ENCODE measurements at places on chromosomes 4 and X. TPM values are rescaled to one million over a fixed set of nuclear protein-coding genes. Genes with fewer than 3 reads are reported as not detected.

The CYLC1 gene
- total RNA-seq = not detected

The LANCL3 gene
- total RNA-seq = 0.59 TPM

The PAGE5 gene
- total RNA-seq = not detected

The RS1 gene
- total RNA-seq = not detected

The VSIG4 gene
- total RNA-seq = not detected

The GLOD5 gene
- total RNA-seq = not detected

The BMPR1B gene
- 9.3 TPM for total RNA-seq

The SYNPO2 gene
- total RNA-seq = 22.9 TPM

The IL13RA1 gene
- total RNA-seq = 21.6 TPM

The DMRTC1B gene
- total RNA-seq = 1.9 TPM

- no peak for DNase-seq
Observed at GRCh38 chrX:116667346-116668134, 204.8 kb upstream of the CT83 start.

GRCh38 chr4:7285244-7286094, 93.1 kb downstream of the SORCS2 start:
- no peak for DNase-seq

GRCh38 chrX:107047622-107048021, 47.6 kb upstream of the MORC4 start:
- no peak for DNase-seq

DNA sequence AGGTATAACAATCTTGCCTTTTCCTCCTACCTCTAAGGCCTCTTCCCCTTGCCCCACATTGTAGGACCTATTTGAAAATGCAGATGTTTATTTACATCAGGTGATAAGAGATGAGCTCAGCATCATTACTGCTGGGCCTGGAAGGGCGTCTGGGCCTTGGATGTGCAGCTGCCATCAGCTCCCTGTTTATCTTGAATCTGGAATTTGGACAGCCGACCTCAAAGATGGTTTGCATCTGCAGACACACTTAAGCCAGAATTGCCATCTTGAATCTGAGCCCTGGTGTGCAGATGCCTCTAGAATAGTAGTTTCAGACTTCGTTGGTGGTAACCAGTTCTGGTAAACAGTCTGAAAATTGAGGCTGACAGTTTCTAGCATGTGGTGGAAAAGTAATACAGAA, 59.0 kb downstream of the FAM193A start:
- no peak for DNase-seq

DNA sequence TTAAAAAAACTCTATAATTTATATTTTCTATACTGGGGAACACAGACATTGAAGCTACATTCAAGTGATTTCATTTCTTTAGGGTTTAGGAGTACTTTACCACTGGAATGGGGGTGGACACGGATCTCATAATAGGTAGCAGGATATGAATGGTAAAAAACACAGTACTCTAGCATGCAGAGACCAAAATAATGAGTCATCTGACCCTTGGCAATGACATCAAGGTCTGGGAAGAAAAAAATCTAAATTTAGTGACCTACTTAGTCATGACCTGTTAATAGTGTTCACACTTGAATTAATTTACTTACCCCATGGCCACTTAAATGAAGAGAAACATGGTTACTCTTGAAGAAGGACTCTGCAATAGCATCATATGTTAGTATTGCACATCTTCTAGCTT, 187.9 kb downstream of the EPHA5 start:
- no peak for DNase-seq

DNA sequence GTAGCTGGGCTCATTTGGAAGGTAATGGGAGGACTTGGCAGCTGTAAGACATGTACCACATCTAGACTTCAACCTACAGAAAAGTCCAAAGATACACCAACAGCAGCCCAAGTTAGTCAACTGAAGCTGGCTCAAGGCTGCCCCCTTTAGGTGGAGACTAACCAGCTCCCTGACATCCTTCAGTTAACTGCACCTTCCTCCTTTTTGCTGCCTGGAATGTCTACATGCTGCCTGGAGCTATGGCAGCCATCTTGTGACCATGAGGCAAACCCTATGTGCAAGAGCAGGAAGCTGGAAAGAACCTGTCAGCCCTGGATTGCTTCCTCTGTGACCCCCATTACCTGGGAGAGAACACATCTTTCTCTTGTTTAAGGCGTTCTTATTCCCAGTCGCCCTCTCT, 25.8 kb downstream of the ARSD start:
- no peak for DNase-seq

GRCh38 chr4:12852338-12853307, 631.5 kb downstream of the RAB28 start:
- DNase-seq = no peak

DNA sequence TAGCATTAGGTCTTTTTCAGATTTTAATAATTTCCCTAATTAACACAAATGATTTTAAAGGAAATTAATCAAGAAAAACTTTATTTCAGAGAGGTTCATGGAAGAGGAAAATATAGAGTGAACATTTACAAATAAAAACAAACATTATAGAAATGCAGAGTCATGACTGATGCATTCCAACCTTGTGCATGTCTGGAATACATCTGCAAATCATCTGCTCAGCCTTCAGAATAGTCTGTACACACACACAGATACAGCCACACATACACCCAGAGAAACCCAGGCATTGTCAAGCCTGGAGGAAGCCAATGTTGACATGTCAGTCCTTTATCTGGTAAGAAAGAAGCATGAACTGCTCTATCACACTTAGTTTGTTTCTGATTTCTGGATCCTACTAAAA, 61.3 kb upstream of the NFKB1 start:
- DNase-seq = no peak

- DNase-seq = no peak
Observed at GRCh38 chrX:13750204-13750603, 15.7 kb downstream of the OFD1 start.

GRCh38 chrX:23840674-23841073, 57.7 kb downstream of the SAT1 start:
- DNase-seq = no peak

DNA sequence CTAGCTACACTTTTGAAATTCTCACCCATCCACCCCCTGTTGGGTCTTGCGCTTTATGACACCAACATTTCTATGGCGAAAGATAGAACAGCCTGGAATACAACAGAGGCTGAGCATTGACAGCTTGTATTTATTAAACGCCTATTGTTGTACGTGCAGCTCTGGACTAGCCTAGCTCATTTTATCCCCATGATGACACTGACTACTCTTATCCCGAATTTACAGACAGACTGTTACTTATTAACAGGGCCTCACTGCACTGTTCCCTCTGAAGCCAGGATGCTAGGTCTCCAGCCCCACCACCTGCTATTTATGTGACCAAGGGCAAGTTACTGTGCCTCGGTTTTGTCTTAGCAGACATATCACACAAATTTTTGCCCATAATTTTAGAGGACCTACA, 1.0 kb upstream of the RFC1 start:
- DNase-seq = no peak

GRCh38 chr4:986879-987623, at the start of gene IDUA:
IDUA (plus strand) TSS chr4:987044; CDS start chr4:987085, 41 bp downstream.
- no peak for DNase-seq

DNA sequence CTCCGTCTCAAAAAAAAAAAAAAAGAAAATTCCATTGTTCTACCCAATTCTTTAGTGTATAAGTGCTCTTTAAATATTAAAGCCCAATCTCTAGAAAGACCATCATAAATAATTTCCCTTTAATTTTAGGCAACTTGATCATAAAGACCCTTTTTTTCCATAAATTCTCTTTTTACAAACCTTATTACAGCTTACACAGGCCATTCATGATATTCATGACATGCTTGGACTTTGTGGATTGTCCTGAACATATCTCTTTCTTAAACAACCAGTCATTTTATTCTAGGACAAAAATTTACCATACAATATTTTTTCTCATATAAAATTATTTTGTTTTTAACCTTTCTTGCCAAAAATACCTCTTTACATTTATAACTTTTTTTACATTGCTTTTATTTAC, 30.5 kb downstream of the TLR8 start:
- DNase-seq = no peak

- no peak for DNase-seq
Observed at GRCh38 chrX:11241720-11242119, 51.5 kb upstream of the AMELX start.

DNA sequence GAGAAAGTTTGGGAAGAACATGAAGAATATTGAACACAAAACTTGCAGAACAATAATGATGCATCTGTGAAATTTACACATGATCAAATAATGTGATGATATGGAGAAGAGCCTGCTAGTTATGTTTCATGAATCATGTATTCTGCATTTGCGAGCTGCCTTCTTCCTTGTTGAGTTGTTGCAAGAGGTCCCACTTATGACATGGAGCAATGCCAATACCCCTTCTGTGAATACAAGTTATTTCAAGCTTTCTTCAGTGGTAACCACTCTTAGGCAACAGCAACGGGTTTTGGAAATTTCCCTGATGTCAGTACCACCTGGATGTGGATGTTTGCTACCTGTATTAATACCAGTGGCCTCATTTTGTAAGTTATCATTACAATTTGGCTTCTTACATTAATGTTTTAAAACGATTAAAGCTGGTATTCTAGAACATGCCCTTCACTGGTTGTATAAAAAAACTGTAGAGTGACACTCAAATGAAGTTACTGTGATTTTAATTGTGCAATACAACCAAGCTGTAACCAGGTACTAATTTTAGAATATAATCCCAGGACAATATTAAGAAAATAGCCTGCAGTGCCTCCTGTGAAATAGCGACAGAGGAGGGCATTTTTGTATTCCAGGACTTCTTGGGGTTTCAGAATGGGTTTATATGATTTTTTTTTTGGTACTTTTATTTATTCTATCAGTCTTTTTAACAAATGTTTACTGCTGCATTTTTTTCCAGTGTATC, 25.3 kb downstream of the IQCM start:
- DNase-seq = no peak

- no peak for DNase-seq
Observed at GRCh38 chr4:141569141-141569540, 67.2 kb upstream of the IL15 start.

GRCh38 chr4:5957076-5957475, 61.2 kb downstream of the C4orf50 start:
- no peak for DNase-seq
